ENCODE measurements at places on chromosomes 16 and 17.

GRCh38 chr16:69049603-69050375 lies 55.7 kb upstream of the HAS3 start:
- no peak overlapping the region for H3K4me3 ChIP-seq
- no peak for DNase-seq
- H3K27me3 ChIP-seq: no peaks in the 10 kb centered on the region
- H3K36me3 ChIP-seq: peaks cover 7% of the 10 kb centered on the region
- peaks cover 6% of the 10 kb centered on the region for H3K4me1 ChIP-seq

- no peak overlapping the region for H3K27ac ChIP-seq
- peaks cover 15% of the 10 kb centered on the region for H3K4me1 ChIP-seq
- H3K4me3 ChIP-seq: no peak overlapping the region
- no peaks in the 10 kb centered on the region for H3K36me3 ChIP-seq
Measured at GRCh38 chr17:82351254-82351712, 7.8 kb upstream of the TEX19 start.

GRCh38 chr17:10053782-10054540 lies 144.4 kb downstream of the GAS7 start:
- H3K27ac ChIP-seq: no peak overlapping the region
- no peak overlapping the region for H3K4me3 ChIP-seq
- H3K4me1 ChIP-seq: no peaks in the 10 kb centered on the region
- no peaks in the 10 kb centered on the region for H3K36me3 ChIP-seq

- peaks cover 9% of the 10 kb centered on the region for H3K4me1 ChIP-seq
- DNase-seq: peak; percentile 18
- H3K4me3 ChIP-seq: no peak overlapping the region
- H3K27me3 ChIP-seq: peaks cover 12% of the 10 kb centered on the region
- no peak overlapping the region for H3K27ac ChIP-seq
Measured at GRCh38 chr16:49643429-49644144, 212.3 kb downstream of the ZNF423 start.

GRCh38 chr17:70629902-70630301 lies 460.6 kb downstream of the KCNJ2 start:
- H3K4me3 ChIP-seq: no peak overlapping the region
- no peaks in the 10 kb centered on the region for H3K4me1 ChIP-seq
- H3K27ac ChIP-seq: no peak overlapping the region
- peaks cover 52% of the 10 kb centered on the region for H3K27me3 ChIP-seq

GRCh38 chr17:35766903-35767510 lies 6.3 kb downstream of the C17orf50 start:
- no peak overlapping the region for H3K4me3 ChIP-seq
- peaks cover 13% of the 10 kb centered on the region for H3K4me1 ChIP-seq
- peak; percentile 69 for DNase-seq
- H3K27me3 ChIP-seq: no peaks in the 10 kb centered on the region
- peaks cover 12% of the 10 kb centered on the region for H3K36me3 ChIP-seq

DNA sequence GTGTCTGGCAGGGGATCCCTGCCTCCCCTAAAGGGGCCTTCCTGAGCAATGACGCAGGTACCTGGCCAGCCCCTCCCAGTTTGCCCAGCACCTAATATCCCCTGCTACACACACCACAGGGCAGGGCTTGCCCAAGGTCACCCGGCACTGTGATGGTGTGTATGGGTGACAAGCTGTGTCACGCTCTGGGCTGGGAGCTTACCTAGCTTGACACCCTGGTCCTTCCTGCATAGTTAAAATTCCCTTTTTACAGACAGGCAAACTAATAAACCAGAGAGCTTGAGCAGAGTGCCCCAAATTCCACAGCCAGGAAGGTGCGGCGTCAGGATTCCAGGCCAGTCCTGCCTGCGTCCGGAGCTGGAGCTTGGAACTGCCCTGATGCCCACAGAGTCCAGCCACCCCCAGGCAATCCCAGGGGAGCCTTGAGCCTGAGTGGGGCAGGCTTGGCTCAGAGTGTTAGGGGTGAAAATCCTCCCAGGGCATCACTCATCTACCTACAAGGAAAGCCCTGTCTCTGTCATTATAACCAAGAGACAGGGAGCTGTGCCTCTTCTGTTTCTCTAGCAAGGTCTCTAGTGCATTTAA lies 18.1 kb downstream of the MMP15 start:
- H3K4me3 ChIP-seq: no peak overlapping the region
- no peaks in the 10 kb centered on the region for H3K27me3 ChIP-seq
- no peak overlapping the region for H3K27ac ChIP-seq
- H3K36me3 ChIP-seq: peaks cover 6% of the 10 kb centered on the region
- no peak for DNase-seq

DNA sequence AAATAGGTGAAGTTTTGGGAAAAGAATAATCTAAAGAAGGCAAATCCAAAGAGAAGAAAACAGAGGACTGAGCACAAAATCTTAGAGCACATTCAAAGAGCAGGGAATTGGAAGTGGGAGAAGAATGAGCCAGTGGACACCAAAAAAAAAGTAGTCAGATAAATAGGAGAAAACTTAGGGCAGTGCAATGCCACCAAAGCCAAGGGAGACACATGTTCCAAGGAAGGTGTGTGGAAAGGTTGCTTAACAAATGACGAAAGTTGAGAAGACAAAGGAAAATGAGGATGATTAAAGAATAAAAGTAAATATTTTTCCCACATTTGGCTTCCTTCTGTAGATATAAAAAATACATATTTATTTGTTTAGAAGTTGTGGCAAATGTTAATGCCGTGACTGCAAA lies 237.6 kb downstream of the TANC2 start:
- no peak for DNase-seq
- peaks cover 17% of the 10 kb centered on the region for H3K36me3 ChIP-seq
- no peak overlapping the region for H3K4me3 ChIP-seq

DNA sequence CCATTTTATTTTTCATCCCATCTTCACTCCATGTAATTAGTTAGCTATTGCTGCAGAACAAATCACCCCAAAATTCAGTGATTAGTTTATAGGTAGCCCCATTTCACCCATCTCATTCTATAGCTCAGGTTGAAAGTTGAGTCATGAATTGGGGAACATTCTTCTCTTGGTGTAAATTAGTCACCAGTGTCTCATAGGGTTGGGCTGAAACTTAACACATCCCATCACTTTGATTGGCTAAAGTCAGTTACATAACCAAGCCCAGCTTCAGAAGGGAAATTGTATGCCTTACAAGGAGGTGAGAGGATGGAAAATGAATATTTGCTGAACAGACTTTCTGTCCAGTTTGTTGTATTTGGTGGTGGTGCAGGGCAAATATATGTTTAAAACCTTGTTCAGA lies 477.5 kb downstream of the WWOX start:
- H3K4me3 ChIP-seq: no peak overlapping the region
- peak; percentile 53 for DNase-seq
- H3K4me1 ChIP-seq: peaks cover 9% of the 10 kb centered on the region
- H3K27ac ChIP-seq: no peak overlapping the region
- no peaks in the 10 kb centered on the region for H3K36me3 ChIP-seq

DNA sequence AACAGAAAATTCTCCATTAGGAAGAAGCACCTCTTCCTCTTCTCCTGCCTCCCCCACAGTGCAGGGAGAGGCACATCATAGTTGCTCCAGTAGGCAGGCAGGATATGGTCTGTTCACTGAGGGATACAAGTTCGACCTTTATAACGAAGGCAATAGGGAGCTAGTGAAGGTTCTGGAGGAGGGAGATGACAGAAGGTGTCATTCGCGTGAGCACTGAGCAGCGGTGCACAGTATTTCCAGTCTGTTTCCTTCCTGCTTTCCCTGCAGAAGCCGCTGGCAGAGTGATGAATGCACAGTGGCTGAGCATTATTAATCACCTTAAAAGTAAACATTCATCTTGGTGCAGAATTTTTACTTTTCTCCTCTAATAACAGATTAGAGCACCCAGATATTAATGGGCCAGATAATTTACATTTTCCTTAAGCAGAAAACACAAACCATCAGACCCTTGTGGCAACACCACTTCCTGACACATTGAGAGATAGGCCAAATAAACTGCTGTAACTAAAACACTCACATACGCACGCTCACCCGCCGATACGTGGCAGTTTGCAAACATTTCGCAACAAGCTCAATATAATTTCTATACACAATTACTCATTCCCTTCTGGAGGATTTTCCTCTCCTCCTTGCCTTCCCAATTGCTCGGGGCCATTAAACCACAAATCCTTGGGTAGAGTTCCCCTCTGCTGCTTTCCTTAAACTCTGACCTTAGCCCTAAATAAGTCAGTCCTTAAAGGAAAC lies 69.5 kb downstream of the AIPL1 start:
- H3K4me1 ChIP-seq: peaks cover 21% of the 10 kb centered on the region
- DNase-seq: peak; percentile 92
- H3K27me3 ChIP-seq: peaks cover 4% of the 10 kb centered on the region
- peak overlapping the region; percentile 76 for H3K27ac ChIP-seq

GRCh38 chr16:46968063-46968435 lies 5.4 kb downstream of the DNAJA2 start:
- no peak overlapping the region for H3K27ac ChIP-seq
- H3K4me3 ChIP-seq: no peak overlapping the region
- H3K4me1 ChIP-seq: peaks cover 10% of the 10 kb centered on the region
- no peak for DNase-seq
- peaks cover 94% of the 10 kb centered on the region for H3K36me3 ChIP-seq
- H3K27me3 ChIP-seq: no peaks in the 10 kb centered on the region

GRCh38 chr17:81436294-81436849 lies 41.1 kb downstream of the BAHCC1 start:
- H3K27me3 ChIP-seq: no peaks in the 10 kb centered on the region
- no peak for DNase-seq
- H3K27ac ChIP-seq: no peak overlapping the region
- no peak overlapping the region for H3K4me3 ChIP-seq
- no peaks in the 10 kb centered on the region for H3K4me1 ChIP-seq
- no peaks in the 10 kb centered on the region for H3K36me3 ChIP-seq

DNA sequence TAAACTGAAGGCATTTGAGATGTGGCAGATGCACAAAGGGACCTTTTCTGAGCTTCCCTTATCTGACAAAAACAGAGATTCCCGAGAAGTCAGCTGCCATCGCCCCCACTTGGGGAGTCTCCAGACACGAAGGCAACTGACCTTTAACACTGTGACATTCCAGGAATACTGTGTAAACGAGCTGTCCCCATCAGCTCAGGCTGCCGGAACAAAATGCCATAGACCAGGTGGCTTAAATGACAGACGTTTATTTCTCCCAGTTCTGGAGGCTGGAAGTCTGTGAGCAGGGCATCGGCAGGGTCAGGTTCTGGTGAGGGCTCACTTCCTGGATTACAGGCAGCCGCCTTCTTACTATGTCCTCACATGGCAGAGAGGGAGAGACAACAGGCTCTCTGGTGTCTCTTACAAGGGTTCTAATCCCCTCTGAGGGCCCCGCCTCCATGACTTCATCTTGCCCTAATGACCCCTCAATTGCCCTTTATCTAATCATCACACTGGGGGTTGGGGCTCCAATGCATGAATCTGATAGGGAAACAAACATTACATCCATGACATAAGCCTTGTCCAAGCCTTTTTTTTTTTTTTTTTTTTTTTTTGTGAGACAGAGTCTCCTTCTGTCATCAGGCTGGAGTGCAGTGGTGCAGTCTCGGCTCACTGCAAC lies 178.5 kb upstream of the RPL38 start:
- DNase-seq: no peak
- no peaks in the 10 kb centered on the region for H3K36me3 ChIP-seq
- no peak overlapping the region for H3K4me3 ChIP-seq

DNA sequence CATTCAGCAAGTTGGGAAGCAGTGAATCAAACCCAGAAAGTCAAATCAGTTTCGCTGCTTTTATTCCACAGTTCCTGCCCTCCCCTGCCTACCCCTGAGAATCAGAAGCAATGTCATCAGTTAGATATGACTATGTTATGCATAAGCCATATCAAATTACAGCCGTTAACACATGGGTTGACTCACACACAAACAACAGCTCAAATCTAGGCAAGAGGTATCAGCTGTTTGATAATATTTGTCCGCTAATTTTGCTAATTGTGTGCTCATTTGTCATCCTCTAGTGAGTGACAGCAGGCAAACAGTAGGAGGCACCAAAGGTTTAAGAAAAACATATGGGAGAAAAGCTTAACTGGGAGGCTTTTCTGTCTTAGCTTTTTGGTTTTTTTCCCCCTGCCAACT lies 327.4 kb upstream of the CCL2 start:
- H3K4me3 ChIP-seq: no peak overlapping the region
- DNase-seq: no peak
- H3K4me1 ChIP-seq: no peaks in the 10 kb centered on the region
- H3K36me3 ChIP-seq: peaks cover 6% of the 10 kb centered on the region
- no peaks in the 10 kb centered on the region for H3K27me3 ChIP-seq

DNA sequence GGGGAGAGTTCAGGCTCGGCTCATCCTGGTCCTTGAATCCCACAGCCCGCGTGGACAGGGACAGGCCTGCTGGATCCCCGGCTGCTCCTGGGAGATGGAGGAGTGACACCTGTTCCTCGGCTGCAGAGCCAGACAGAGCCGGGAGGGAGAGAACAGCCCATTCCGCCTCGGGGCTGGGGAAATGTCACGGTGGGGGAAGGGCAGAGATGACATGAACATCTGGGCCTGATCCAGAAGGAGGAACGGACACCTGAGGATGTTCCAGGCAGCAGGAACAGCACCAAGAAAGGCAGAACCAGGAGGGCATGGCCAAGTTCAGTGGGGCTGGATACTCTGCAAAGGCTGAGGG lies 2.1 kb downstream of the ZNF764 start:
- no peaks in the 10 kb centered on the region for H3K27me3 ChIP-seq
- no peak overlapping the region for H3K27ac ChIP-seq
- DNase-seq: no peak

DNA sequence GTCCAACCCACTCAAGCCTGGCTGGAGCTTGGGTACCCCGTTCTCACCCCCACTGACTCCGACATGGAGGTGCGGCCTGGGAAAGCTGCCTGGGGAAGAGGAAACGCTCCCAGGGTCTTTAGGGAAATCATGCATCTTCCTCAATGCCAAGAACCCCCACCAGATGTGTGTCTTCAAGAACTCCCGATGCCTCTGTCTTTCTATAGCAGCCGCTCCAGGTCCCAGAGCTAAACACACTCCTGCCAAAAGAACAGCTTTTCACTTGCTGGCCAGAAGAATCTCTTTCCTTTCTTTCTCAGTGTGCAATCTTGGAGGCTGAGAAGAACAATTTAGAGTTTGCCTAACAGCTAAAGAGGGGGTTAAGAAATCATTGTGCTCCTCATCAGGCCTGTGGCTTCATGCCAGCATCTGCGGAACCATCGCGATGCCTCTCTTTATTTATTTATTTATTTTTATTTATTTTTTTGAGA lies 41.1 kb upstream of the MTSS2 start:
- H3K27me3 ChIP-seq: no peaks in the 10 kb centered on the region
- H3K36me3 ChIP-seq: peaks cover 15% of the 10 kb centered on the region
- no peak overlapping the region for H3K4me3 ChIP-seq
- H3K27ac ChIP-seq: no peak overlapping the region
- peaks cover 5% of the 10 kb centered on the region for H3K4me1 ChIP-seq
- DNase-seq: no peak

DNA sequence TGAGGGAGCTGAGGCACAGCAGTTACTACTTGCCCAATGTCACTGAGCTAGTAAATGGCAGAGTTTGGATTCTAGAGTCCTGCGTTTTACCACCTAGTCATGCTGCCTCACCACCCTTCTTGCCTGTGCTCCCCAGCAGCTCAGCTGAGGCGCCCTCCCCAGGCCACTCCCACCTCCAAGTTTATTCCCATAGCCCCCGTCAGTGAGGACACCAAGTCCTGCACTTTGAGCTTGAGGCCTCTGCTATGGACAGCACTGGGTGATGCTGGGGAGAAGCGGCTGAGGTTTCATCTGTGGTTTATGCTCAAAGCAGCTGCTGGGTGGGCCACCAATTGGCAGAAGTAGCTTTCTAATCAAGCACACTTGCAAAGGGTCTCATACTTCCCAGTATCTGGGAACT lies 36.7 kb downstream of the TMEM238L start:
- H3K4me1 ChIP-seq: no peaks in the 10 kb centered on the region
- no peaks in the 10 kb centered on the region for H3K36me3 ChIP-seq
- no peak overlapping the region for H3K4me3 ChIP-seq
- DNase-seq: no peak
- no peaks in the 10 kb centered on the region for H3K27me3 ChIP-seq
- no peak overlapping the region for H3K27ac ChIP-seq

GRCh38 chr17:39057701-39058206 lies 90.6 kb upstream of the FBXO47 start:
- peaks cover 15% of the 10 kb centered on the region for H3K27me3 ChIP-seq
- no peaks in the 10 kb centered on the region for H3K36me3 ChIP-seq
- no peak for DNase-seq
- H3K4me3 ChIP-seq: peak overlapping the region; percentile 70
- H3K27ac ChIP-seq: no peak overlapping the region

All from MCF 10A (cell line).